Fibroblast of mammary gland (primary cell): ENCODE measurements at places on chromosomes 12 and 14.

DNA sequence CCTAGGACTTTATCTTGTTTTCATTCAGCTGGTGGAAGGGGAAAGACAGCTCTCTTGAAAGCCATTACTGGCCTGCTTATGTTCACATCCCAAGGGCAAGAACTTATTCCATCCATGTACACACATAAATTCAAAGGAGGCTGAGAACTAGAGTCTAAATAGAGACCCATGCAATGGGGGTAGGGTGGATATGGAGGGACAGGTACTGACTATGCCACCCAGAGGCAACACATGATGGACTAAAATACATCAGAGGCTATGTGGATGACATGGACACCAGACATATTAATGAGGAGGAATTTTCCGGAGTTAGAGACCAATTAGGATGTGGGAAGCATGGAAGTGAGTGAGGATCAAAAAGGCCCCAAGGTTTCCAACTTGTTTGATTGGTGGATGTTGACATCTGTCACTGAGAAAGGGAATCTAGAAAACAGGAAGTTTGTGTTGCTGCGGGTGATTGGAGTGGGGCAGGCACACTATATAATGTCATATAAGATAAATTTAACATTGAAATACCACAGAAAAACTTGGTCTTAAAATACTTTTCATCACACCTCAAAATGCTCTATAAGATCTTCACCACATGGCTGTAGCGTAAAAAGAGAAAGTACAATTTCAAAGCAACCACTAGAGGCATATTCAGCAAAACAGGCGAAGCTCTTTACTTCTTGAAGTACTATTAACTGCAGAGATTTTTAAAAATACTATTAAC lies 130.4 kb downstream of the GRIP1 start:
- DNase-seq, result no peak

DNA sequence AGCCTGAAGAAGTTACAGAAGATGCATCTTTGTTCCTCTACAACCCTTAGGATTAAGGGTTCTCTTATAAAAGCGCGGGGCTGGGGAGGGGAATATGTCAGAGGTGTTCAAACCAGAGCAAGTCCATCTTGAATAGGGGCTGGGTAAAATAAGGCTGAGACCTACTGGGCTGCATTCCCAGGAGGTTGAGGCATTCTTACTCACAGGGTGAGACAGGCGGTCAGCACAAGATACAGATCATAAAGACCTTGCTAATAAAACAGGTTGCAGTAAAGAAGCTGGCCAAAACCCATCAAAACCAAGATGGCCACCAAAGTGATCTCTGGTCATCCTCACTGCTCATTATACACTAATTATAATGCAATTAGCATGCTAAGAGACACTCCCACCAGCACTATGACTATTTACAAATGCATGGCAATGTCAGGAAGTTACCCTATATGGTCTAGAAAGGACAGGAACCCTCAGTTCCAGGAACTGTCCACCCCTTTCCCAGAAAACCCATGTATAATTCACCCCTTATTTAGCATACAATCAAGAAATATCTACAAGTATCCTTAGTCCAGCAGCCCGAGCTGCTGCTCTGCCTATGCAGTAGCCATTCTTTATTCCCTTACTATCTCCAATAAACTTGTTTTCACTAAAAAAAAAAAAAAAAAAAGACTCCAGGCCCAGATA lies 108.1 kb upstream of the FOXN3 start:
- DNase-seq, result no peak

DNA sequence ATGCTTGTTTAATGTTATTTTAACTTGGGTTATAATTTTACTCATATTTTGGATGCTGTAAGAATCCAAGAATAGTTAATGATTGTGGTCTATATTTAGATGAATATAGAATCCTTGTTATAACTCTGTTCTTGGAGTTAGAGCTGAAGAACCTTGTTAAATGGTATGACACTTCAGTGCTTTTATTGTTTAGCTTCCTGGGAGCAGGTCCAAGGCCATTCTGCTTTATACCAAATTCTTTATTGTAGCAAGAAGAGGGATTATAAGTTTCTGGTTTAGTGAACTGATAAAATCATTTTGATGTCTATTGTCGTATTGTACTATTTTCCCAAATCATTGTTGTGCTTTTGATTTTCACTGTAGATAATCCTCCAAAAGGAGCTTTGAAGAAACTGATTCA lies 69.4 kb downstream of the MIA2 start:
- DNase-seq, result no peak

DNA sequence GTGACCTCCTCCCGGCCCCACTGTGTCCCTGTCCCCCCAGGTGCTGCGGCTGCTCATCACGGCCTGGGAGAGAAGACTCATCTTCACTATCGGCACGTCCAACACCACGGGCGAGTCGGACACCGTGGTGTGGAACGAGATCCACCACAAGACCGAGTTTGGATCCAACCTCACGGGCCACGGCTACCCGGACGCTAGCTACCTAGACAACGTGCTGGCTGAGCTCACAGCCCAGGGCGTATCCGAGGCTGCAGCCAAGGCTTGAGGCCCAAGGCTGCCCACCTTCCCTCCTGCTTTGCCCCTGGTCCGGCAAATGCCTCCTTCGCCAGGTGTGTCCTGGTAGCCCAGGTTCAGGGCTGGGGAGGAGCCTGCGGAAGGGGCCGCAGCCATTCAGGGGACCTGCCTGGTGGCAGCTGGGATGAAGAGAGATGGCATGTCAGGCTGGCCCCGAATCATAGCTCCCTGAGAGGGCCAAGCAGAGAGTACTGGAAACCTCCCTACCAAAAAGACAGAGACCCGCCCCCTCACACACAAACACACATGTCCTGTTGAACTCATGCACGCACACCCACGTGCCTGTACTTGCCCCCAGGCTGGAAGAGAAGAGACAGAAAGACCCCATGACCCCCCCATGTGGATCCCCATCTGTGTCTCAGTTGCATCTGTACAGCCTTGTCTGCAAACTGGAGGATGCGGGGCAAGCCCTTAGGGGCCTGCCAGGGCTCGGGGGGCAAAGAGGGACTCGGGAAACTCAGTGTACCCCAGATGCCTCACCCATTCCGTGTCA lies 38.7 kb downstream of the RASAL1 start:
- no peak for DNase-seq

DNA sequence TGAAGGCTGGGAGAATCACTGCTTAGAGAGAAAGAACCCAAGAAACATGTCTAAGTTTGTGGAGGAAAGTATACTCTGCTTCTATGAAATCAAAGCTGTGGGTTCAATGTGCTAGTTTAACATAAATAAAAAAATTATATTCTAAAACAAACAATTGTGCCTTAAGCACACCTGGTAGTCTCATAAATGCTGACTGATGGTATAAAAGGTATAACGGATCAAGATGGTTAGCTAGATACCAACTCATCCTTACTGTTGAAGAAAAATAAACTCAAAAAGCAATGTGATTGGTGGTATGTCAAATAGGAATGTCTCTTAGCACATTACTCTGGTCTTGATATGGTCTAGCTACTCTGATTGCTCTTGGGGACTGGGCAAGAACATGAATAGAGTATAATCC lies 117.8 kb downstream of the SLC41A2 start:
- DNase-seq, result no peak

- DNase-seq, result no peak
Measured at GRCh38 chr14:55451950-55452349, 11.5 kb upstream of the TBPL2 start.

DNA sequence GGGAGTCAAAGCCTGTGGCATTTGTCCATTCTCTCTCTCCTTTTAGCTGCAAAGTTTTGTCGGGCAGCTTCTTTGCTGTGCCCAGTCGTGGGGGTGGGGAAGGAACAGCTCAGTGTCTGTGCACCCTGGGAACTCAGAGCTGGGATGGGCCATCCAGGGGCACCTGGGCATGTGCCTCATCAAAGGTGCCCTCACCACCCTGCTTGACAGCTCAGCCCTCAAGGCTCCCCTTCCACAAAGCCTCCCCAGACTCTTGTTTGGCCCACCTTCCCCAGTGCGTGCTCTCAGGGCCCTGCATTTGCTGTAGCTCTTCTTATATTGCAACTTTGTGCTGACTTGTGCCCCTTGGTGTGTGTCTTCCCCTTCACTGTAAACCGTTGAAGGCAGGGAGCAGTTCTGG lies 112.6 kb downstream of the ESRRB start:
- DNase-seq, result no peak

- no peak for DNase-seq
Measured at GRCh38 chr12:129949651-129950050, 45.8 kb upstream of the TMEM132D start.

DNA sequence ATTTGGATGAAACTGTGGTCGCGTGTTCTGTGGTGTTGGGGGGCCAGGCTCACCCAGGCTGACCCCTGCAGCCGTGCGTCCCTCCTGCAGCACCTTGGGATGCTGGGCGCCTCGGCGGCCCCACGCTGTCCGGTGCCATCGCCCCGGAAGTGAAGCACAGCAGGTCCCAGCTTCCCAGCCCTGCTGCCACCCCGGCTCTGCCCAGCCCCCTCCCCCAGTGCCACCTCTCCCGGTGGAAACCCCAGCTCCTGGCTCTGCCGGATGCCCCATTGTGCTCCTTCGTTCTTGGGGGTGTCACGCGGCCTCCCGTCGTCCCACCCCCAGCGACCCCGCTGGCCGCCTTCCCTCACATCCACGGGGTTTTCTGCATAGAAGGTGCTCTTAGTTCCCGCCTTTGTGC lies 25.2 kb downstream of the LRCOL1 start:
- no peak for DNase-seq

DNA sequence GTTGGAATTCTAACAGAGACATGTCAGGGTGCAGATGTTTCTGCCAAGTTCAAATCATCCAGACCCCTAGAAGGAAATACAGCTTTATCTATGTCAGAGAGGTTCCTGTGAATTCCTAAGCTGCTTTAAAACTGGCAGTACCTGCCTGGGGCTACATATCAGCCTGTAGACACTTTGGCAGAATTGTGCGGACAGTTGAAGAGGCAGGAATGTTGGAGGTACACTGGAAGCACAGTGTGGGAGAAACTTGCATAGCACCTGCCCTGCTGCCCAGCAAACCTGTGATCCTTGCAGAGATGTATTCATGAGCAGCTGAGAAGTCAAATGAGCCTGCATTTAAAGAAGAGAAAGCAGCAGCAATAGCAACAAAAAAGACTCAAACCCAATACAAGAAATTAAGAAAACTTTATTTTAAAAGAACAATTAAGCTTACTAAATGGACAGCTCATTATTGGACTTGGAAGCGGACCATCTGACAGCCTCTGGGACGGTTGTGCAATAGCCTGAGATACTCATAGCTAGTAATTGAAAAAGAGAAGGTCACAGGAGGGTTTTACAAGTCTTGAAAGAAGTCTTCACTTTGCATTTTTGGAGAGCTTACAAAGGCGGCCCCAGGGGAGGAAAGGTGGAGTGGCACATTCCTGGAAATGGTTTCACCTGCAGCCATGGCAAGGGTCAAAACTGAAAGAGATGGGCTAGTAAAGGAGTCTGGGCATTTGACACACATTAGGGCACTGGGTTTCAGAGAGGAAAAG lies 280.9 kb upstream of the FLRT2 start:
- peak; percentile 69 for DNase-seq

GRCh38 chr12:117212563-117213190 lies 22.4 kb upstream of the FBXO21 start:
- peak; percentile 77 for DNase-seq

DNA sequence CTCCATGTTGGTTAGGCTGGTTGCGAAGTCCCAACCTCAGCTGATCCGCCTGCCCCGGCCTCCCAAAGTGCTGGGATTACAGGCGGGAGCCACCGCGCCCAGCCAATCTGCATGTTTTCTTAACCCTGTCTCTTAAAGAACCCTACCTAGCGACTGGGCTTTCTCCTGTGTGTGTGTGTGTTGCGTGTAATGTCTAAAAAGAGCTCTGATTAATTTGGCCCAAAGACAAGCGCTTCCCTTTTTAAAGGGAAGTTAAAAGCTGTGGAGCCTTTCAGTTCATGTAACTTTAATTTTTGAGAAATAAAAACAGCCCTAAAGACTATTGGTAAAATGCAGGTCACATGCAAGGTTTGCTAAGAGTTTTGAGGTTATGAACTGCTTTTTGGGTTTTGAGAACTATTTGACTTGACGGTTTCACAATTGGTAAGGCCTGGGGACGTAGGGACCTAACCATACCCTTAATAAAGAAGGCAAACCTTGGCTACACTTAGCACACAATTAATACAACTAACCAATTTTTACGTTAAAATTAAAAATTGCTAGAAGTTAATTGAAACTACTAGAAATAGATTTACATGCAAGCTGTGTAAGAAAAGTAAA lies 103.2 kb downstream of the KCNMB4 start:
- DNase-seq, result no peak

GRCh38 chr14:68784226-68784910 lies 8.5 kb downstream of the ZFP36L1 start:
- peak; percentile 78 for DNase-seq

DNA sequence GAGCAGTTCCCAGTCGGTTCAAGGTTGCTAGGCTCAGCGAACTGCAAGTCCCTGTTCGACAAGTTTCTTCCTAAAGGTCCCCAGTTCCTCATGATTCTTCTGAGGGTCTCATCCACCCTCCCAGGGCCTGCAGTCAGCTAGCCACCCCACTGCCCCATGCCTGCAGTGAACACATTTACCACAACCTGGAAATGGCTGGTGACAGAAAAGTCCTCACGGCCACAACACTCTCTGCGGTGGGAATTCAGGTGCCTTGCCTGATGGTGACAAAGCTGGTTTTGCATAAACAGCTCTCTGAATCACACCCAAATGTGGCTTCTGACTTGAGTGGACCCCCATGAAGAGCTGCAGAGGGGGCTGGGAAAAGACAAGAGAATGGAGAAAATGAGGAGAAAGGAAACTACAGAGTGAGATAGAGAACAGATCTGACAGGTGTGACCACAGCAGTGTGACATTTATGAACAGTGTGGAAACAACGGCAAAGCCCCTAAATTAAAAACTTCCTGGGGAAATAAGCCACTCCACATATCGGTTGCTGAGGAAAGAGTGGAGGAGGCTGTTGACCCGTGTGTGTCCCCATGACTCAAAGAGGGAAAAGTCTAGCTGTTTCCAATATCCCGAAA lies 1.3 kb upstream of the CD27 start:
- DNase-seq, result no peak

DNA sequence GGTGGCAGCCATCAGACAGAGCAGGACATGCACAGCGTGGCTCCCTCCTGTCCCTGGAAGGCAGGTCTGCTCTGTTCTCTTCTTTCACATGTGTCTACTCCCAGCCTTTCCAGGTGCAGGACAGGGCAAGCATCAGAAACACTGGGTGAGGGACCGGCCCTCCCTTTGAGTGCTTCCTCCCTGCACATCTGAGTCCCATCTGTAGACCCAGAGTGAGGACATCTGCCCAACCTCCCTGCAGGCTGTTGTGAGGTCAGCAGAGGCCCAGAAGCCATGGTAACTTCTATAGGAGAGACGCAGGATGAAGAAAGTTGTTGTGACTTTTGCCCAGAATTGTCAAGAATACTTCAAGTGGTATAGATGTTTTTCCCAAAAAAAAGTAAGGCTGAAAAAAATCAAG lies 282.7 kb downstream of the CACNA1C start:
- DNase-seq, result peak; percentile 60
